A172 (cell line): ENCODE measurements at places on chromosomes 7 and 10.
A peak's percentile ranks its signal among the peaks of the same experiment; 100 is the strongest.

GRCh38 chr10:22784668-22785067, 70.3 kb upstream of the PIP4K2A start:
- DNase-seq, result no peak

DNA sequence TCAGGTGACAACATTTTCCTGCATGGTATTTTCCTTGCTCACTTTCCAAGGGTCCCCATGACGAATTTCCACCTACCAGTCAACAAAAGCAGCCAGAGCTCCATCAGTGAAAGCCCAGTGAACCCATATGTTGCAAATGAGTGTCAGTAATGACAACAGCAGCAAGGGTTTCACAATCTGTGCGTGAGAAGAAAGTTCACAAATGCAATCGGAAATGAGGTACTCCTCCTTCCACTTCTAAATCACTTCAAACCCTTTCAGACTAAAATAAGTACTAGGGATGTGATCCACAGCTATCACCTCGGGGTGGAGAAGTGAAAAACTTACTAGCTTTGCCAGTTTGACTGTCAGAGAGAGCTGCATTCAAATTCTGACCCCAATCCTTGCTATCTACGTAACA, 55.6 kb upstream of the BET1 start:
- no peak for DNase-seq

- DNase-seq, result no peak
Observed at GRCh38 chr7:94176694-94177200, 172.6 kb upstream of the BET1 start.

DNA sequence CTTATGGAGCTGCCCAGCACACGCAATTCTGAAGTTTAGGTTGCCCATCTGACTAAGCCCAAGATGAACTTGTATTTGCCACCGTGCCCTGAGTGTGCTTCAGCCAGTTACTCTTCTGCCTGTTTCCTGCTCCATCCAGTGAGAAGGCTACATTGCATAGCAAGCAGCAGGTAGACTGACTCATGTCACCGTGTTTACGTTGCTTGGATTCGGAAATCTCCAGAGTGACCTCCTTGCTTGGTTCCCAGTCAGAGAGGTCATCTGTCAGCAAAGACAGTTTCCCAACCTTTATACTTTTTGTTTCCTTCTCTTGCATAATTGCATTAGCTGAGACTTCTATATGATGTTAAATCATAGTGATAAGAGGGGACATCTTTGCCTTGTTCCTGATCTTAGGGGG, 30.9 kb downstream of the NACAD start:
- DNase-seq, result no peak

GRCh38 chr7:116210345-116211005, at the start of gene TES:
Gene TES, plus strand, starts transcription at chr7:116210539. Its CDS starts 169 bp downstream, at chr7:116210708.
- no peak for DNase-seq

DNA sequence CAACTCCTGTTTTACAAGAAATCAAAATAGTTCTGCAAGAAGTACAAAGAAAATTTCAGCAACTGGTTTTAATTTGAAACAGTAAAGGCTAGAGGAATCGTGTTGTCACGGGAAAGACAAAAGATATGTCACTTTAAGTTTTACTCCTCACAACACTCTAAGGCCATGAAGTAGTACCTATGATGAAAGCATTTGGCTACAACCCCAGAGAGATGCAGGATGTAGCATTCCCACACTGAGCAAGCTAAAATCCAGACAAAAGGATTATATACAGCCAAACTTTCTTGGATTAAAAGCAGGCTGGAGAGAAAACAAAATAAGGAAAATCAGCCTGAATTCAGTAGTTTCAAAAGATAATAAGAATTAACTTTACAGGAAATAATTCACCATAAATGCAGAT, 245.5 kb upstream of the STEAP1 start:
- DNase-seq, result no peak

GRCh38 chr10:70380350-70381135, 1.9 kb downstream of the LRRC20 start:
- no peak for DNase-seq

DNA sequence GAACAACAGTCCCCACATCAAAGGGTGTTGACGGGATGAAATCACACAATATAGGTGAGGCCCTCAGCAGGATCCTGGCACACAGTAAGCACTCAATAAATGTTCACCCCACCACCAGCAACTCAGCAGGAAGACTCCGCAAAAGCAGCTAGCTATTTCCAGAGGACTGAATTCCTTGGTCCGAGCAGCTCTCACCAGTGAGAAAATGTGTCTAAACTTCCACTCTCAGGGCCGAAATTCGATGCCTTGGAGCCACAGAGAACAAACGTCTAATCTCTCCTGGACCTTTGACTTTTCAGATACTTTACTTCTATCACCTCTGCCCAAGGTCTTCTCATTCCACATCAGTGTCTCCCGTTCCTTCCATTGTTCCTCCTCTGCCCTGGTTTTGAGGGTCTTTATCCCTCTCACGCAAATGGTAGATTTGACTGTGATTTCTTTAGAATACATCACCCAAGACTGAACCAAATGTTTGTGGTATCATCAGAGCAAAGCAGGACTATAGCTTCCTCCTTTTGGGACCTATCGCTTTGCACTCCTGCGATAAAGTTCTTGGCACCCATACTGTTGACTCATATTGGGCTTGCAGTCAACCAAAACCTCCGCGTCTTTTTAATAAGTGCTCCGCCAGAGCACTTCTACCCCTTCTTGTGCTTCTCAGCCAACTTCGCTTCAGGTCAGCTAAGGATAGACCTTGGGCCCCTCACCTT, 903 bp upstream of the NT5C2 start:
- no peak for DNase-seq

DNA sequence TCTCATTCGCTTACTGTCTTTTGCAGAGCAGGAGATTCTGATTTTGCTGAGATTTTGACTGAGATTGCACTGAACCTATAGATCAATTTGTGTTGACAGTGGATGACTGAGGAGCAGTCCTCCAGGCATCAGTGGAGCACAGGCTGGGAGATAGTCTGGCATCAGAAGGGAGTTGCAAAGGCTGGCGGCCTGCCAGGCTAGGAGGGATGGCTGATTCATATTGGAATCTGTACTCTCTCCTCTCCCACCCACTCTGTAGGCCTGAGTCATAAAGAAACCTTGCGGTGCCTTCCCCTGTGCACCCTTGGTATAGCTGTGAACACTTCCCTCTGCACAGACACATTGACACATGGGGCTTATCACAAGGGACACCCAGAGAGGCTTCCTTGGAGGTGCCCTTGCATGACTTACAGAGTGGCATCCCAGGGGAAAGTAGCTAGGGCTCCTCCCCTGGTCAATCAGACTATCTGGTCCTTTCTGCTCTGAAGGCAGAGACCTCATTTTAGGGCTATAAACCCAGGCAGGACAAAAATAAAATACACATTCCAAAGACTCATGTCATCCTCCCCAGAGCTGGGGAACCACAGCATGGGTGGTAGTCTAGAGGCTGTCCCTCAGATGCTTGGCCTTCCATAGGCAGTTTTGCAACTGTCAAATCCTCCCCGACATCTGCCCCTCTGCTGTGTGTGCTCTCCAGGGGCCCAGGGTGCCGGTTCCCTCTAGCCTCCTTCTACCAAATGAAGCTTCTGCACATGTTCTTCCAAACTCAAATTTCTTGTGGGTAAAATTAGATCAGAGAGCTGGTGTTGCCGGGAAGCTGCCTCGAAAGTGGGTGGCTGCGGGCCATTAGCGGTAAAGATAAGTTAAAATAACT, 37.4 kb upstream of the EEPD1 start:
- DNase-seq, result peak; percentile 99

DNA sequence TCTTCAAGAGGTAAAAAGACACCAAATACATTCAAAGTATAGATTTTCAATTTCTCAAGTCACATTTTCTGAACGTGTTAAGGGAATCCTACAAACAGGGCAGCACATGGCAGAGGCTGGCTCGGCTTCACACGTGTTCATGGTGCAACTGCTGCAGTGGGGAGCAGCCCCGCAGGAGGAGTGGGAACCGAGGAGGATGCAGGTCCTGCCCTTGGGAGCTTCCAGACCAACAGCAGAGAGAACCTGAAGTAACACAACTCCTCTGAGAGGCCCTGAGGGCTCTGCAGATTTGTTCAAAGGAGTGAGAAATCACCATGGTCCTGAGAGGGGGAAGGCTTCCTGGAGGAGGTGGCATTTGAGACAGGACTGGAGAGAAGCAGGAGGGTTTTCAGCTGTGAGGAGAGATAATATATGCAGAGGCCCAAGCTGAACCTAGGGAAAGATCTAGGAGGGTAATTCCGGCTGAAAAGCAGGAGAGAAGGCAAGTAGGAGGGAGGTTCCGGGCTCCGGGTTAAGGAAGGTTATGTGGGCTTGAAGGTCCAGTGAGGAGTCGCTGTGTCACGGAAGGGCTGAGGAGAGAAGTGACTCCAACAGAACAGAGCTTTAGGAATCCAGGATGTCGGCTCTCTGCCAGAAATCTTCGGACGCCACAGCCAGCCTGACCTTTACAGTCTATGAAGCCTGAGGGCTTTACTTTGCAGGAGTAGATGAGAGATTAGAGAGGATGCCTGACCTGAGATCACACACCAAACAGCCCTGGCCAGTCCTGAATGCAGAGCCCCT, 77.5 kb downstream of the GPR26 start:
- no peak for DNase-seq

GRCh38 chr10:72274213-72274729, 547 bp downstream of the DDIT4 start:
- no peak for DNase-seq

DNA sequence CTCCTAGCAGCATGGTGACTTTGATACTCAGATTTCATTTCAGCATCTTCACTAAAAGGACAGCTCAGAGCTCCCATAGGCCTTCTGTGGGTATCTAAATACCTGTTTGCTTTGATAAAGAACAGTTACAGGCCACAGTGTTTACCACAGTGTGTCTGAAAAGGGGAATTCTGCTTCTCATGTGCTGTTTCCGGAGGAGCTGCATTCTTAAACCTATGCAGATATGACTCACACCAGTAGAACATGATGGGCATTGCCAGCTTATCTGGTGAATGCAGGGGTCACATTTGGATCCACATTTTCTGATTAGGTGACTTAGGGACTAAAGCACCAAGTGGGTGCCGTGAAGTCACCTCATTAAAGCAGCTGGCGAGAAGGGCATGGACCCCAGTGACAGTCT, 52.6 kb downstream of the TRRAP start:
- peak; percentile 77 for DNase-seq

DNA sequence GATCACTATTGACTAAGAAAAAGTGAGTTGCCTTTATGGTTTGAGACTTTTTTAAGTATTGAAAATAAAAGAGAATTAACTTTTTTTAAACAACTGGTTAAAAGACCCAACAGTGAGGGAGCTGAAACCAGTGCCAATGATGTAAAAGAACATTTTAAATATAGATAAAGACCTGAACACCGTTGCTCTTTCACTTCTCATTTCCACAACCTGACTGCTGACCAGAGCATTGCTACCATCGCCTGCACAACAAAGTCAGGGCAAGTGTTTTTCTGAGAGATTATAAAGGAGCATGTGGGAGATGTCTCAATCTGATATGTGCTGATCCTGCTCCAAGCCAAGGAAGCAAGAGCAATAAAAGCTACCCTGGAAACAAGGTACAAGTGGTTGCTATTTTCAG, 34.7 kb downstream of the IMMP2L start:
- no peak for DNase-seq

- DNase-seq, result no peak
Observed at GRCh38 chr7:34157137-34157536, 251.8 kb downstream of the BMPER start.

GRCh38 chr10:34347131-34347530, 468.0 kb downstream of the PARD3 start:
- DNase-seq, result no peak

GRCh38 chr7:134707663-134708378, 61.2 kb downstream of the BPGM start:
- no peak for DNase-seq

- no peak for DNase-seq
Observed at GRCh38 chr10:103549349-103549685, 55.8 kb downstream of the NEURL1 start.

DNA sequence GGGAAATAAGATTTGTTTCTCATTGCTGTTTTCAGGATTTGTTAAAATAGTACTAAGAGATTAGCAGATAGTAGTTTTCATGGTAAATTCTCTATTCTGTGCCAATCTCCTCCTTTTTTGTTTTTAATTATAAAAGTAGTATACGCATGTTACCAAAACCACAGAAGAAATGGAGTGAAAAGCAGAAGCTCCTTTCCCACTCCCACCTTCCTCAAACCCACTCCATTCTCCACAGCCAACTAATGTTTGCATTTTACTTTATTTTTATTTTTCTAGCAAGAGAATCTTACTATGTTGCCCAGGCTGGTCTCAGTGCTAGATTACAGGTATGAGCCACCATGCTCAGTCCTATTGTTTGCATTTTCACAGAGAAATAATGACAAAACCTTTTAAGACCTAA, 4.5 kb upstream of the LRMDA start:
- DNase-seq, result no peak

- DNase-seq, result peak; percentile 22
Observed at GRCh38 chr7:116455009-116455408, 44.5 kb upstream of the CAV2 start.

GRCh38 chr7:87287738-87288341, 57.6 kb upstream of the CROT start:
- DNase-seq, result no peak

DNA sequence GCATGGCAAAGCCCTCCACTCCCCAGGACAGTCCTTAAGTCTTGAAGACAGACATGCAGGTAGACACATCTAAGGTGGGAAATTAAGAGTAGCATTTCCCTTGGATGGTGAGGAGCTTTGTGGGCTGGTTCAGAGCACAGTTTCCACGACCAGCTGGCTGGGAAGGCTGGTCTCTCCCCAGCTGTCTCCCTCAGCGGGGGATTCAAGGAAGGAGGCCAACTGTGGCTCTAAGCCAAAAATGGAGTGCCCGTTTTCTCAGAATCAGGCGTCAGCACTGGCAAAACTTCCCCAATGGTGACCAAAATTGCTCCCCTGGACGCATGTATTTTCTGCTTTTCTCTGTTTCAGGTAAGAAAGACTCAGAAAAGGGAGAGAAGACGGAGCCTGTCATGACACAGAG, 230.6 kb upstream of the FZD8 start:
- DNase-seq, result no peak
